ENCODE measurements at places on chromosomes 7 and 10. TPM values are rescaled to one million over a fixed set of nuclear protein-coding genes. Genes with fewer than 3 reads are reported as not detected.

The TEX36 gene
- not detected for total RNA-seq

The AMPH gene
- total RNA-seq: 13.0 TPM

The TMEM139 gene
- 4.6 TPM for total RNA-seq

DNA sequence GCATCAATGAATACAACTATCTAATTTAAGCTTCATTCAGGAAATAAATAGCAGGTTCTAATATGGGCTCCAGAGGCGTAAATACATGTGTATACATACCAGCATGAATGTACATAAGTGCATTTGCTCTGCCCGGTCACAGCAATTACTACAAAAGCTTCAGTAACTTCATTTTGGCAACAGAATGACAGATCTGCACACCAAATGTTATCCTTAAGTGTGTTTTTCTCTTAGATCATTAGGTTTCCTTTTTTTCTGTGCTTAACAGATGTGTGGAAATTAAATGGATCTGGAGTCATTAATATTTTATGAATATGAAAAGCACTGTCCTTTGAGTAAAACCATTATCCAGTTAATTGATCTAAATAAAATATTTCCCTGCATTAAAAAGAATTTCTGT is 159.0 kb upstream of the MEOX2 start:
- no peak for DNase-seq

- no peak for DNase-seq
Observed at GRCh38 chr10:76456197-76456596, 1024.8 kb downstream of the LRMDA start.

GRCh38 chr7:101216001-101216859 is 1.2 kb downstream of the PLOD3 start:
- no peak for DNase-seq

Data from stomach (tissue), 19 donors.